CD4-positive, alpha-beta T cell (primary cell): ENCODE measurements at places on chromosomes 13 and 19. TPM values are rescaled to one million over a fixed set of nuclear protein-coding genes. Genes with fewer than 3 reads are reported as not detected.

DNA sequence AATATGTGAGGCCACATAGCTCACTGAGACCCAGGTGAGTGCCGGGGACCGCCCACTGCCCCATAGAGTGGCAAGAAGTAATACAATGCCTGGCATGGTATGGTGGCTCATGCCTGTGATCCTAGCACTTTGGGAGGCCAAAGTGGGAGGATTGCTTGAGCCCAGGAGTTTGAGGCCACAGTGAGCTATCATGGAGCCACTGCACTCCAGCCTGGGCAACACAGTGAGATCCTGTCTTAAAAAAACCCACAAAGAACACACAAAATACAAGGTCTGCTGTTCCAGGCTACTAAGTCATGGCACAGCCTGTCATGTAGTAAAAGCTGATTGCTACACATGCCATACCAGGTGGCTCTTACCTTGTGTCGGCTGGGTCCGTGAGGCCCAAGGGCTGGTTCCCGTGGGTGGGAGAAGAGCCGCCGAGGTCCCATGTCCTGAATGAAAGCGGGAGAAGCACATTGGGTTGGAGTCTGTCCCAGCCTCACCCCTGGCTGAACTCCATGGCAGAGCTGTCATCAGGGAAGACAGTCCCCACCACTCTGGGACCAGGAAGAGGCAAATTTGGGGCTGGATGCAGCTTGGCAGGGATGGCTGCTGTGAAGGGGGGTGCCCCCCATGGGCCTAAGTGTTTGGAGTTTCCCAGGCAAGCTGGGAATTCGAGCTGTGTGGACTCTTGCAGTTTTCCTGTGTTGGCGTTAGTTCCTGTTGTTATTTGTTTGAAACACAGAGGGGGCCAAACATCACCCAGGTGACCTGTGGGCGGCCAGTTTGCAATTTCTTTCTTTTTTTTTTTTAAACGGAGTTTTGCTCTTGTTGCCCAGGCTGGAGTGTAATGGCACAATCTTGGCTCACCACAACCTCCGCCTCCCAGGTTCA, 3.2 kb upstream of the FDX2 start:
- H3K27ac ChIP-seq: no peak overlapping the region
- peaks cover 66% of the 10 kb centered on the region for H3K36me3 ChIP-seq
- H3K27me3 ChIP-seq: no peaks in the 10 kb centered on the region
- H3K4me3 ChIP-seq: no peak overlapping the region
- DNase-seq: no peak
- peaks cover 19% of the 10 kb centered on the region for H3K4me1 ChIP-seq

Gene ZNF880
- total RNA-seq: 27.6 TPM

- H3K4me3 ChIP-seq: no peak overlapping the region
- no peak overlapping the region for H3K27ac ChIP-seq
- H3K36me3 ChIP-seq: no peaks in the 10 kb centered on the region
Measured at GRCh38 chr13:66623129-66623820, 606.9 kb downstream of the PCDH9 start.

Gene CBY2
- not detected for total RNA-seq

GRCh38 chr19:5997371-5997770, 19.4 kb upstream of the RANBP3 start:
- no peak overlapping the region for H3K27ac ChIP-seq
- no peaks in the 10 kb centered on the region for H3K27me3 ChIP-seq
- no peaks in the 10 kb centered on the region for H3K4me1 ChIP-seq
- H3K4me3 ChIP-seq: no peak overlapping the region

Gene APC2
- 0.30 TPM for total RNA-seq

- H3K36me3 ChIP-seq: peaks cover 30% of the 10 kb centered on the region
- no peaks in the 10 kb centered on the region for H3K4me1 ChIP-seq
- no peak overlapping the region for H3K4me3 ChIP-seq
- H3K27ac ChIP-seq: no peak overlapping the region
- H3K27me3 ChIP-seq: no peaks in the 10 kb centered on the region
Measured at GRCh38 chr19:7550169-7550770, 14.8 kb downstream of the PNPLA6 start.

Gene USHBP1
- total RNA-seq: not detected

Gene NALCN
- total RNA-seq: not detected
